ENCODE measurements at places on chromosomes 12 and 14. TPM values are rescaled to one million over a fixed set of nuclear protein-coding genes. Genes with fewer than 3 reads are reported as not detected.
A peak's percentile ranks its signal among the peaks of the same experiment; 100 is the strongest.

DNA sequence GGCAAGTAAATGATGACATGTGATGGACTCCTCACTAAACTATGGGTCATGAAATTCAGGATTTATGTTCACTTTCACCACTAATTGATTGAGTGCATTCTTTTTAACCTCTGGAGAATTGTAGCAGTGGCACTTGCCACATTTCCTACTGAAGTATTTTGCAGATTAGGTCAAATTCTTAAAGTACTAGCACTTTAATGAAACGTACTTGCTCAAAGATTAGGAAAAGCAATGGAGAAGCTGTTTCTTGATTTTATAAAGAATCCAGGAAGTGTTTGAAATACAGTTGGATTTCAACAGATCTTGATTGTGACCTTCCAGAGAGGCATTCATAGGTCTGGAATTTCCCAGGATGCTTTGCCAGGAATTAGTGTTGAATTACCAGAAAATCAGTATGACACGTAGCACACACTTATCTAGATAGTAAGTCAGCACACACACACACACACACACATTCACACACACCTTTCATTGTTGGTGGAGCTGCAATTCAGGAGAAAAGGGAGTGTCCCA, 162.6 kb downstream of the MYRFL start:
- peak; percentile 72 for DNase-seq

DNA sequence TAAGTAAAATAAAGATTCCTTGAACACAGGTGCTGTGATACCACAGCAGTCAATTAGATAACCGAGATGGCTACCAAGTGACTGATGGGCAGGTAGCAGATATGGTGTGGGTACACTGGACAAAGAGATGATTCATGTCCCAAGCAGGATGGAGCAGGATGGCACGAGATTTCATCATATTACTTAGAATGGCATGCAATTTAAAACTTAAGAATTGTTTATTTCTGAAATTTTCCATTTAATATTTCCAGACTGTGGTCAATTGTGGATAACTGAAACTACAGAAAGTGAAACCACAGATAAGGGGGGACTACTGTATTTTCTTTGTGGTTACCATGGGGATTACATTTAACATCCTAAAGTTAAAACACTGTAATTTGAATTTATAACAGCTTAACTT, 7.5 kb upstream of the ZFP36L1 start:
- DNase-seq: no peak

DNA sequence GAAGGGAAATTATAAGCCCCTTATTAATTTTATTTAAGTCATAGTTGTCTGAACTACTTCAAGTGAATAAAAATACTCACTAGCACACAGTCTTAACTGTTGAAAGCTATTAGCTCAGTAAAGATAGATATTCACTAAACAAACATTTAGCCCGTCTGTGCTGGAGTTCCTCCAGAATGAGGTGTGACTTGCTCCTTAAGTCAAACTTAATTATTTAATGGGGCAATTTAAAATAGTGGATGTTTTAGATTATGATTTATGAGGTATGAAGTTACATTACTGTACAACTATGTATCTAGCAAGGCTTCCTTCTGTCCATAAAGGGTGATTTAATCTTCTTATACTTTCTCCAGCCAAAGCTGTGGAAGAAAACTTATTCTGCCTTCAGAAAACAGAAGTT, 414.0 kb upstream of the FLRT2 start:
- DNase-seq: no peak

DNA sequence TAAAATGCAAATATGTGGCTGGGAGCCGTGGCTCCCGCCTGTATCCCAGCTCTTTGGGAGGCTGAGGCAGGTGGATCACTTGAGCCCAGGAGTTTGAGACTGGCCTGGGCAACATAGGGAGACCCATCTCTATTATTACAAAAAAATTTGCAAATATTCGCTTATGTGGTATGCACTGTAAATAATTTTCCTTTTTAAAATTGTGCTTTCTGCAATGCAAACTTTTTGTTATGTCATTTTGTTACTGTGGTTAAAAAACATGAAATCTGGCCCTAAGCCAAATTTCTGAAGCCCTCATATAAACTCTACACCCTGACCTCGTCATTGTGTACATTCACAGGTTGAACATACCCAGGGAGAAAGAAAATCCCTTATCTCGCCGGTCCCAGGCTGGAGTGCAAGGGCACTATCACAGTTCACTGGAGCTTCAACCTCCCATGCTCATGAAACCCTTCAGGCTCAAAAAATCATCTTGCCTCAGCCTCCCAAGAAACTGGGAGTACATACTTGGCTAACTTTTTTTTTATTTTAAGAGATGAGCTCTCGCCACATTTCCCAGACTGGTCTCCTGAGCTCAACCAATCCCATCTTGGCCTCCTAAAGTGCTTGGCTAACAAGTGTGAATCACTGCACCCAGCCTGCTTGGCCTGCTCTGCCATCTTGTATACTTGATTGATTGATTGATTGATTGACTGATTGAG, 24.7 kb downstream of the TRAPPC6B start:
- DNase-seq: no peak

DNA sequence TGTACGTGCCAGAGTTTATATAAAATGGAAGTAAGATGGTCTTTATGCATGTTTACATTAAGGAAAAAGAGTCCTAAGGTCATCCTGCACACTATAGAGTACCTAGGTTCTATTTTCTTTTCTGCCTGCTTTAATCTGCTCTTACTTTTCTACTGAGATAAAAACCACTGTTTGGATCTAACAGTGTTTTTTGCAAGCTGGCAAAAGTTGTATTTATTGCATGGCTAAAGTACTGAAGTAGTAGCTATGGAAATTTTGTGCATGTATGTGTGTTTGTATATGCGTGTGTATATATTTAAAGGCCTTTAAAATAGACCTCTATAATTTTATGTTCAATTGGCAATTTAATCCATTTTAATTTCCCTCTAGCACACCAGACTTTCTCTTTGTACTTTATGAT, 98.3 kb upstream of the CPSF6 start:
- DNase-seq: no peak

The INSM2 gene
- not detected for polyA plus RNA-seq

DNA sequence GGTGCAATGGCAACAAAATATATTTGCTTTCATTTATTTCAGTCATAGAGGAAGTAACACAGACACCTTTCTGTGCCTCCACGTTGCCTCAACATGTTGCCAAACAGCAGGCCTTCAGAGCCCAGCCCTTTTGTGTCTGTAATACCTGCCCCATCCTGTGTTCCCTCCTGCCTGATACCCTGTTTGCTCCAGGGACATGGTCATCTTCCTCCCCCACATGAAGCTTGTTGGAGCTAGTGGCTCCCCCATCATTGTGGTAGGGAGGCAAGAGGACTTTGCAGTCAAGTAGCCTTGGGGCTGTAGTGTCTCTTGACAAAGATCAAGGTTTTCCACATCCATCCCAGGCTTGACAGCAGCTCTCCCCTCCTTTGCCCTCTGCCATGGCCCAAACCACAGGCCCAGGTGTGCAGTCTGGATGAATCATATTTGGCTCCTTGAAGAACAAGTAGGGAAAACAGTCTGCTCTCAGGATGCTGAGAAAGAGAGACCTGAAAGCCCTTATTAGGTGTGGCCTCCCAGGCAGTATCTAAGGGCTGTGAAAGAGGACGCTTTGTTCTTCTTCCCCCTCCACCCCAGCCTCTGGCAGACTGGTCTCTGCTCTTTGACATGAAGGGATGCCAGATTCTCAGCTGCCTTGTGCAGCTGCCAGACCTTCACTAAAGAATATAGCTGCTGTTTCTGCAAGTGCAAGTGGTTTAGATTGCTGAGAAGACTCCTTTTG, 329.0 kb downstream of the C12orf75 start:
- no peak for DNase-seq

- no peak for DNase-seq
Observed at GRCh38 chr14:99177886-99178835, 93.8 kb downstream of the BCL11B start.

DNA sequence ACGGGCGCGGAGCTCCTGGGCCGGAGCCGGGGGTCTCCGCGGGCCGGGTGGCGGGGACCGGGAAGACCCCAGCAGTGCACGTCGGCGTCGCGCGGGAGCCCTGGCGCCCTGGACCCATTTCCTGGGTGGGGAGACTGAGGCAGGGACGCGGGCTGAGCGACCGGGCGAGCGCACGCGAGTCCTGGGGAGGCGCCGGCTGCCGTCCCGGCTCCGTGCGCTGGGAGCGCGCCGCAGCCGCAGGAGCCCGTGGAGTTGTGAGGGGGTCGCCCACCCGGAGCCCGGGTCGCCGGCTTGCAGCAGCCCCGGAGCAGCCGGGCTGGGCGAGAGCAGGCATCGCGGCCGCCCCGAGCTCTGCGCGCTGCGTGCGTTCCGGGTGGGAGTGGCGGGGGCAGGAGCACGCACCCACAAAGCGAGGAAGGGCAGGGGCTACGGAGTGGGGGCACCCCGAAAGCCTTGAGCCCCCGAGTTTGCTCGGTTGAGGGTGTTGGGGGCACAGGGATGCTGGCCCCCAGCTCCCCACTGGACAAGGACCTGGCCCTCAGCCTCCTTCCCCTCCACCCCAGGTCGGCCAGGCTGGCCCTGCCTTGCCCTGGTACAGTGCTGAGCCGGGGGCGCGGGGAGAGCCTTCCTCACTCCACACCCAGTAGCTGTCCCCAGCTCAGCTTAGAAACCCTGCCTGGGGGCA, 620 bp downstream of the MMP17 start:
- DNase-seq: no peak

The LRP6 gene
- 18.4 TPM for polyA plus RNA-seq

The C1QL4 gene
- polyA plus RNA-seq: 0.06 TPM

GRCh38 chr12:125093681-125094330, 28.6 kb downstream of the AACS start:
- DNase-seq: no peak

The KLC1 gene
- polyA plus RNA-seq: 126 TPM

DNA sequence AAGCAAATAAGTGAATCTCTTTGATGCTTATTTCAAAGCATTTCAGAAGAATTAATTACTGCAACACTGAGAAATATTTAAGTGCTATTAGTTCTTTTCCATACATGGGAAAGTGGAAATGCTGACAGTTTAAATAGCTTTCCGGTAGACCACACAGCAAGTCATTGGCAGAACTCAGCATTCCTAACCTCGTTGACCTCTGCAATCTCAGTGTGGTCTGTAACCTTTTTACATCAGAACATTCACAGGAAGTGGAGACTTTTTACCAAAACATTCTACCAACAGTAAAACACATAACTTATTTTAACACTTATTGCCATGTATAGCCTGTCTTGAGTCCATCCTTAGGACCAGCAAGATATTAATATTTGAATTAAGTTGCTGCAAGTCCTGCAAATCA, 249.5 kb upstream of the DCN start:
- DNase-seq: no peak

The ZNF605 gene
- 8.7 TPM for polyA plus RNA-seq

The CFAP54 gene
- polyA plus RNA-seq: 1.2 TPM

The KRT82 gene
- polyA plus RNA-seq: not detected

- no peak for DNase-seq
Observed at GRCh38 chr12:123916729-123917128, 55.9 kb downstream of the CCDC92 start.

GRCh38 chr14:102028733-102029132, 58.1 kb downstream of the HSP90AA1 start:
- peak; percentile 43 for DNase-seq

GRCh38 chr12:88299567-88300101, 157.5 kb downstream of the TMTC3 start:
- peak; percentile 78 for DNase-seq
